ENCODE measurements at places on chromosomes 1 and 21.

GRCh38 chr1:7752512-7753417 lies 18.3 kb upstream of the VAMP3 start:
- peak; percentile 13 for DNase-seq

GRCh38 chr1:224521904-224522734 lies 87.5 kb upstream of the WDR26 start:
- DNase-seq = no peak

DNA sequence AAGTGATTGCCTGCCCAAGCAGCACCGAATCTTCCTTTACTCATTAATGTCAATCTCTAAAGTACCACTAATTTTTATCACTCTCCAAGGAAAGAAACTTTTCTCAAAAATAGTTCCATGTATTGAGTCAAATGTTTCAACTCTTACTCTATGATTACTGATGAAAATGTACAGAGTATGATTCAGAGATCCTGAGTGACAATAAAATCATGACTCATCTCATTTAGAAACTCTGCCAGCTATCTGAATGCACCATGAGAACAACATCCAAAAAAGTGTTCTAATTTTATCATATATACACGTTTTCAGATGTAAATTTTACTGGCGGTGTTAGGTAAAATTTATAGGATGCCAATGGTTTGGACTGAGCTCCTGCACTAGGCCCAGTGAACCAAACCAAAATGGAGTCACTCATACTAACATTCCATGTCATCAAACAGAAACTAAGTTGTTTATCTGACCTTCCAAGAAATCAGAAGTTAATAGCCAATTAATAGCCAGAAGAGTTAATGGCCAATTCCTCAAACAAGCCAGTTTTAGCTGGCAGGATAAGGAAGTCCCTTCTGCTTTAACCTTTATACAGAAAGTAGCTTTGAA lies 22.6 kb downstream of the PLPPR5 start:
- DNase-seq = no peak

- no peak for DNase-seq
Measured at GRCh38 chr1:230085178-230085515, 18.1 kb downstream of the GALNT2 start.

- no peak for DNase-seq
Measured at GRCh38 chr1:203968761-203969160, 104.2 kb upstream of the SOX13 start.

DNA sequence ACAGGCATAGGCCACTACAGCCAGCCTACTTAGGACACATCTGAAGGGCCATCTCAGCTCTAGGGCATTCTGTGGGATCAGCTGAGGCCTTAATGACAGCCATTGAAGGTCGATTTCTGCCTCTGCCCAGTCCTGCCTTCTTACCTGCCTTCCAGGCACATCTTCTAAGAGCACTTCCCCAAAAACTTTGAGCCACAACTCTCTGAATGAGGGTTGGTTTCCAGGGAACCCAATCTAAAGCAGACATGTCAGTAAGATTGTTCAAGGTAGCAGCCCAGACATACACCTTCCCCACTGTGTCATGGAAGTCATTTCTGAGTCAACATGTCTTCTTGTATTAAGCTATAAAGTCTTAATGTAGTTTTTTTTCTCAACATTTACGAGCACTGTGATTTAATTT lies 18.2 kb upstream of the SSBP3 start:
- no peak for DNase-seq

GRCh38 chr21:32140151-32140550 lies 138.7 kb downstream of the MIS18A start:
- no peak for DNase-seq

- no peak for DNase-seq
Measured at GRCh38 chr1:201537891-201538611, 876 bp upstream of the NAV1 start.

DNA sequence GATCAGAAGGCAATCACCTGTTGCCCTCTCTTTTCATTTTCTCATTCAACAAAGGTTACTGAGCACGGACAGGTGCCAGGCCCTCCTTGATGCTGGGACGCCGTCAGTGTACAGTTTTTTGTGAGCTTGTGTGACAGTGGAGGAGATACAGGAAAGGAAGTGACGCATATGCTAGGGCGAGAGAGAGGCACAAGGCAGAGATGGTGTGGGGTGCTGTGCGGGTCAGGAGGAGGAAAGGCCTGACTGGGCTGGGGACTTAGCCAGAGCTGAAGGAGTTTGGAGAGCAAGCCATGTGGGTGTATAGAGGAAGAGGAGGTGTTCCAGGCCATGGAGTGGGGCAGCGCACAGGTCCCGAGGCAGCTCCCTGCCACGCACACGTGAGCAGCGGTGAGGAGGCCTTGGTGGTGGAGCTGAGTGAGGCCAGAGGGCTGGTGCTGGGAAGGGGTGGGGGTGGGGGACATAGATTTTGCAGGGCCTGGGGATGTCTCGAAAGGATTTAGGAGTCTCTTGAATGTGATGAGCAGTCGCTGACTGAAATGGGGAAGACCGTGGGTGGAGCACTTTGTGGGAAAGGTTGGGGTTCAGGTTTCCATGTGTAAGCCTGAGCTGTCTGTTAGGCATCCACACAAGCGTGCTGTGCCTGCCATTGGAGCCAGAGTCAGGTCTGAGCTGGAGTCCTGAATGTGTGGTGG lies 46.0 kb downstream of the TRAPPC10 start:
- no peak for DNase-seq

DNA sequence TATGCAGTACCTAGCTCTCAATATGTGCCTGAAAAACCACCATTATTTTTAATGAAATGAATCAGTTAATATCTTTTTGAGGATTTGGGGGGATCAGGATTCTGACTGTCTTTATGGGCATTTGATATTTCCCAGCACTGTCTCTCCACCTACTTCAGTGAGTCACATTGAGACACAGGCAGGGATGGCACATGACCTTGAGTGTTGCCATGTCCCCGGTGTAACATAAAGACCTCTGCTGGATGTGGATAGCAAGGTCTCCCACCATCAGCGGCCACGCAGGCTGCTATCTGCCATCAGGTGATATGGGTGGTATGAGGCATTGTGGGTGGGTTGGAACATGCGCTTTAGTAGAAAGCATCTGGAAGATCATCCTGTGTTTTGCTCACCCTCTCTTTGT lies 103.2 kb downstream of the RGL1 start:
- DNase-seq = no peak

GRCh38 chr21:38170283-38170682 lies 86.5 kb upstream of the KCNJ15 start:
- no peak for DNase-seq

- no peak for DNase-seq
Measured at GRCh38 chr1:52600533-52601179, 1.5 kb upstream of the GPX7 start.

DNA sequence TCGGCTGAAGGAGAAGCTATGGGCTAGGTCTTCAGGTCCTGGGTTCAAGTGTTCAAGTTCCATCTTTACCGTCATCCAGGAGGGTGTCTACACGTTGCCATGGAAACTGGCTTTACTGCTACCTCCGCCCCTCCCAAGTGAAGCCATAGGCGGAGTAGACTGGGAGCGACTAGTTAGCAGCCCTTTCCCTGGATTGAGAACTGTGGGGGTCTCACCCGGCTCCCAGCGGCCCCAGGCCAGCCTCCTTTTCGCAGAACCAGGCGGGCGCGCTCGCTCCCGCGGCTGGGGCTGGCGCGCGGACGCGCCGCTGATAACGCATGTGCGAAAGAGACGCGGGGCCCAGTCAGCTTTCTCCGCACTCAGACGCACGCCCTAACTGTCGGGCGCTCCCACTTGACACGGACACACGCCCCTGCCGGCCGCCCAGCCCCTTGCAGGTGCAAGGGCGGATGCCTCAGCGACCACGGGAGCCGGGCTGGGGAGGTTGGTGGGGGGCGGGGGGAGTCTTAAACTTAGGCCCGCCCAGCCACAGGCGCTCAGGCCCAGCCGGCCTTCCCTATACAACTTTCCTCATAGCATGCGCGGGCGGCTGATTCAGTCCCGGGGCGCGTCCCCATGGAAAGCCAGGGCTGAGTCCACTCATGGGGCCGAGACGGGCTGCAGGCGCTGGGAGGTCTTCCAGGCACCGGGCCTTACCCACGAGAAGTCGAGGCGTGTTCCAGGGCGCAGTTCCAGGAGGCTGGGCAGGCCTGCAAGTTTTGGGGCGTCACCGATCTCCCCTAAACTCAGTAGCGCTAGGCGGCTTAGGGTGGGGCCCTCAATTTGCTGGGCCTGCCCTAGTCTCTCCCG lies 7.4 kb downstream of the EFNA4 start:
- peak; percentile 53 for DNase-seq
